Activated CD4-positive, alpha-beta T cell treated with anti-CD3 and anti-CD28 coated beads, Interleukin-2, amount 50 U/mL, for 48 hours (primary cell): ENCODE measurements at places on chromosomes 1 and 21.

DNA sequence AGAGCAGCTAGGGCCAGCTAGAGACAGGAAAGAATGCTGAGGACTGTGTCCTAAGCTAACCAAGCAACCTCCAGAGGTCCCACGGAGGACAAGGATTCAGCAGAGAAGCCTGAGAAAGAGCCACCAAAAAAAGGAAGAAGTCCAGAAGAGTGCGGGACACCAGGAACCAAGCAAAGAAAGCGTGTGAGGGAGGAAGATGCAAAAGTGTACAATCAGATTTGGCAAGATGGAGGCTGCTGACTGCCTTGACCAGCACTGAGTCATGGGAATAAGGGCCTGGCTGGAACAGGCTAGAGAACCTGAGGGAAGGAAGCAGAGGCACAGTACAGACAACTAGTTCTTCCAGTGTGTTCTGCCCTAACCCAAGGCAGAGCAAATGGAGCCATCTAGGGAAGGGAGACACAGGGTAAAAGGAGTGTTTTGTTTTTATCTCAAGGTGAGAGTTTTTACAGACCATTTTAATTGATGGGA is 18.5 kb downstream of the TP53BP2 start:
- no peak for DNase-seq

- no peak for DNase-seq
Measured at GRCh38 chr1:46254668-46255067, 7.1 kb downstream of the RAD54L start.

GRCh38 chr1:55456971-55457370 is 241.8 kb upstream of the USP24 start:
- no peak for DNase-seq

- DNase-seq = no peak
Measured at GRCh38 chr1:101220906-101221305, 15.9 kb upstream of the S1PR1 start.

DNA sequence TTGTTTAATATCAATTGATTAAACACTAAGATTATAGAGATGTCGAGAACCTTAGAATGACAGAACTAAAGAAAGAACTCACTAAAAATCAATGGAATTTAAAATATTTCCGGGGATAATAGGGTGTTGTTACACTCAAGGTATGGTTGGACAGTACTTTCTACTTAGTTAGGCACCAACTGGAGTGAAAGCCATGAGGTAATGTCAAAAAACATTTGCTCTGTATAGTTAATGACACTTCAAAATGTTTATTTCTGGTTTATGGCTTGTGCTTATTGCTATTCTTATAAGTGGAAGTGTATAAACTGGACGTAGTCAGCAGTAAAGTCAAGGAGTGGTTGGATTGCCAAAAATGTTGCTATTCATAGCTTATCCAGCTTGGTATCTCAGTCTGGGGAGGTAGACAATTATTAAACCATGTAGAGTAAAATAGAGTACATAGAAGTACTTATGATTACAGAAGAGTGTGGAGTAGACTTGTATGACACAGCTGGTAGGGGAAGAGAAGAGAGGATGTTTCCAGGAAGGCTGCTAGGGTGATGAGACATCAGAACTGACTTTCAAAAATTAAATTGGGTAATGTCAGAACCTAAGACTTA is 56.5 kb upstream of the BMP8A start:
- DNase-seq = no peak

- DNase-seq = no peak
Measured at GRCh38 chr1:91655912-91656449, 155.3 kb downstream of the CDC7 start.

DNA sequence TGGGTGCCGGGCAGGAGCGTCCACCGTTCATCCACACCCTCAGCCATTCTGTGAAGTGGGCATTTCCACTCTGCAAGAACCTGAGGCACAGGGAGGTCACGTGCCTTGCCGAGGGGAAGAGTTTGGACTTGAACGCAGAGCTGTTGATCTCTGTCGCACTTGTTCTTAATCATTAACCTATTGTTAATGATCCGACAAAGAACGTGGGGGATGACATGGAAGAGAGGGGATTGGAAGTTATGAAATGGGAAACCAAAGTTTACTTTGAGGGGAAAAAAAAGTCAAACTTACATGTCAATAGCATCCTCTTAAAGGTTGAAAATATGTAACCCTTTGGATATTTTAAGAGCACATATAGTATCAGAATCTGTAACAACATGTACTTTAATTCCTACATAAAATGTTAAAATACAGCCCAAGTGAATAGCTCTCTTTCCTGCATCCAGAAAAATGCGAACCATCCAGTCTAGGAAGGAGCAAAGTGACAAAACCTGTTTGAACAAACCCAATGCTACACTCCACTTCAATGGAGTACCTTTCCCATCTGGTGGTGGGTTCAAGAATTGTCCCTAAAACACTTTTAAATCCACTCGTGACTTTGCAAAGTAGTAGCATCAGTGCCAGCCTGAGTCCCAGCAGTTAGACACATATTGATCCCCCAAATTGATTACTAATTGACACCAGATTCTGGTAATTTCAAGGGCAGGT is 75.5 kb downstream of the SETD4 start:
- no peak for DNase-seq

DNA sequence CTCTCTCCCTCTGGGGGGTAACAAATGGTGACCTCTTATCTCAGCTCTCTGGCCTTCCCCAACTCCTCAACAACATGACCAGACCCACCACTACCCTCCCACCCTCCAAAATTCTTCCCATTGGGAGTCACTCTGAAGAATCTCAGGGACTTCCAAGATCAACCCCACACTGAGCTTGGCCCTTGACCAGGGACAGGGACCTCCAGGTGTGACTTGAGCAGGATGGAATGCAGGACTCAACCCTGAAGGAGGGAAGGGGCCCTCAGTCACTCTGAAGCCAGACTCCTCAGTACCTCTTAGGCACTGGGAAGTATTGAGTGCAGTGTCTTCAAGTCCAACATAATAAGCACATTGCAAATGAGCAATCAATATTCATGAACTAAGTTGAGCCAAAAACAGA is 1.9 kb downstream of the CASQ1 start:
- DNase-seq = no peak

GRCh38 chr1:154760469-154760933 is 109.6 kb downstream of the KCNN3 start:
- DNase-seq = peak; percentile 87

GRCh38 chr1:55584526-55585401 is 369.6 kb upstream of the USP24 start:
- no peak for DNase-seq

DNA sequence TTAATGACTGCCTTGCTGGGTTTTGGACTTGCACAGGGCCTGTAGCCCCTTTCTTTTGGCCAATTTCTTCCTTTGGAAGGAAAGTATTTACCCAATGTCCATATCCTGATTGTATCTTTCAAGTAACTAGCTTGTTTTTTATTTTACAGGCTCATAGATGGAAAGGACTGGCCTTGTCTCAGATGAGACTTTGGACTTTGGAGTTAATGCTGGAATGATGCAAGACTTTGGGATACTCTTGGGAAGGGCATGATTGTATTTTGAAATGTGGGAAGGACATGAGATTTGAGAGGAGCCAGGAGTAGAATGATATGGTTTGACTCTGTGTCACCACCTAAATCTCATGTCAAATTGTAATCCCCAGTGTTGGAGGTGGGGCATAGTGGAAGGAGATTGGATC is 140.1 kb downstream of the C1orf94 start:
- DNase-seq = no peak

- no peak for DNase-seq
Measured at GRCh38 chr1:209544098-209544497, 39.4 kb upstream of the CAMK1G start.

GRCh38 chr1:87794788-87795614 is 466.3 kb downstream of the LMO4 start:
- DNase-seq = no peak

DNA sequence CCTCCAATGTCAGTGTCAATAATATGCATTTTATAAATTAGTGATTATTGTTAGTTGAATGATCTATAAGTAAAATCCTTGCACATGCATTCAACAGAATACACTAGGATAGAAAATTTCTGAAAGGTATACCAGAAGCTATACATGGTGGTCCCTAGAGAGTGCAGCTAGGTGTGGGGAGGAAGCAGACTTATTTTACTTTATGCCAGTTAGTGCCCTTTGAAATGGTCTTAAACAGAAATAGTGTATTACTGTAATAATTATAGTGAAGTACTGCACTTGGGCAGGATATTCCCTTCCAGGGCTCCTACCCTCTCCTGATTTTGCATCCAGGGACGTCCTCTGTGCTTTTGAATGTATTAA is 23.2 kb upstream of the WDR26 start:
- DNase-seq = no peak

DNA sequence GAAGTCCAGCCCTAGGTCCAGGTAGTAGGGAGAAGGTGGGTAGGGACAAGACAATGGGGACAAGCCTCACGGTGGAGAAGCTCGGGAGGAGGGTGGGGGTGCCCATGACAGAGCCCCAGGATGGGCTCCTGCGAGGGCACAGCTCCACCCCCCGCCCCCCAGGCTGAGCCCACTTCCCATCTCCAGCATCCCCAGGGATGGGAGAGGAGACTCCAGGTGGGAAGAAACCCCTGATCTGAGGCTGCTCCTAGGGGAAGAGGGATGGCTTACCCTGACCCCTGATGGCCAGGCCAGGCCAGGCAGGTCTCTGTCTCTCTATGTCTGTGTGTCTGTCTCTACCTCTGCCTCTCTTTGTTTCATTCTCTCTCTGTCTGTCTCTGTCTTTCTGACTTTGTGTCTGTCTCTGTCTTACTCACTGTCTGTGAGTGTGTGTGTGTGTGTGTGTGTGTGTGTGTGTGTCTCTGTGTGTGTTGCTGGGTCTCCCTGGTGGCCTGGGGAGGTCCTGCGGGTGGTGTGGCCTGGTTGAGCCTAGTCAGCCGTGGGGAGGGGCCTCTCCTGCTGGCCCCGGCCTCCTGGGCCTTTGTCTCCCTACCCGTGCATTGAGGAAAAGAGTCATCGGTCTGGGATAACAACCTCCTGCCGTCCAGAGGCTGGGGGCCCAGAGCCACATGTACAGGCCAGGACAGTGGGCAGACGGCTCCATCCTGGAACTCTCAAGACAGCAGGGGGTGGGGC is 45.7 kb downstream of the WNT9A start:
- DNase-seq = no peak

GRCh38 chr1:39103328-39104157 is 77.4 kb downstream of the NDUFS5 start:
- no peak for DNase-seq

DNA sequence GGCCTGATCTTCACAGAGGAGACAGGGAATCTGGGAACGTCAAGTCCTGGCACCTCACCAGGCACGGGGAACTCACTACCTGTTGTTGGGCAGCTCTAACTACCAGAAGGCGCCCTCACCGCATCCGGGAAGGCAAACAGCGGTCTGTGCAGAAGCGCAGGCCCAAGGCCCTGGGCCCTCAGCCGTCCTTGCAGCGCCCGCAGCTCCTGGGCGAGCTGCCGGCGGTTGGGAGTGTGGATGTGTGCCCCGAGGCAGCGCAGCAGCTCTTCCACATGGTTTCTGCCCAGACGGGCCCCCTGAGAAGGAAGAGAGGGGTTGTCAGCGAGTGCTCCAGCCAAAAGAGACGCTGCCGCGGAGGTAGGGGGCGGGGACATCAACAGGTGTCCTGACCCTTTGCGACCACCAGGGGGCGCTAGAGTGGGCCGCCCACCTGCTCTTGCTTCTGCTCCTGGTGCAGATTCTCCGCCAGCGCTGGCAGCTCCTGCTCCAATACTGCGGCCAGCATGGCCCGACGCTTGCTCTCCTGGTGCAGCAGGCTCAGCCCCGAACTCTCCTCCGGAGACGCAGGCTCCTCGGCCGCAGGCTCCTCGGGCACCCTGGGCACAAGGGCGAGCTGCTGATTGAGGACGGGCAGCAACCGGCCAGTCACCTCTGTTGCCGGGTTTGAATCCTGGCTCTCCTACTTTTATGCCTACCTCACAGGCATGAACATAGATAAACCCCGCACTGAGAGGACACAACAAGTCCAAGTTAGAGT is 9.3 kb downstream of the MAP3K6 start:
- DNase-seq = peak; percentile 82

GRCh38 chr1:152448496-152448895 is 34.4 kb upstream of the CRNN start:
- no peak for DNase-seq

GRCh38 chr1:23995431-23995837 is 15.3 kb upstream of the SRSF10 start:
- DNase-seq = no peak

- DNase-seq = no peak
Measured at GRCh38 chr1:162172311-162173102, 103.0 kb downstream of the NOS1AP start.

- DNase-seq = no peak
Measured at GRCh38 chr1:5566924-5567323, 425.3 kb downstream of the NPHP4 start.

DNA sequence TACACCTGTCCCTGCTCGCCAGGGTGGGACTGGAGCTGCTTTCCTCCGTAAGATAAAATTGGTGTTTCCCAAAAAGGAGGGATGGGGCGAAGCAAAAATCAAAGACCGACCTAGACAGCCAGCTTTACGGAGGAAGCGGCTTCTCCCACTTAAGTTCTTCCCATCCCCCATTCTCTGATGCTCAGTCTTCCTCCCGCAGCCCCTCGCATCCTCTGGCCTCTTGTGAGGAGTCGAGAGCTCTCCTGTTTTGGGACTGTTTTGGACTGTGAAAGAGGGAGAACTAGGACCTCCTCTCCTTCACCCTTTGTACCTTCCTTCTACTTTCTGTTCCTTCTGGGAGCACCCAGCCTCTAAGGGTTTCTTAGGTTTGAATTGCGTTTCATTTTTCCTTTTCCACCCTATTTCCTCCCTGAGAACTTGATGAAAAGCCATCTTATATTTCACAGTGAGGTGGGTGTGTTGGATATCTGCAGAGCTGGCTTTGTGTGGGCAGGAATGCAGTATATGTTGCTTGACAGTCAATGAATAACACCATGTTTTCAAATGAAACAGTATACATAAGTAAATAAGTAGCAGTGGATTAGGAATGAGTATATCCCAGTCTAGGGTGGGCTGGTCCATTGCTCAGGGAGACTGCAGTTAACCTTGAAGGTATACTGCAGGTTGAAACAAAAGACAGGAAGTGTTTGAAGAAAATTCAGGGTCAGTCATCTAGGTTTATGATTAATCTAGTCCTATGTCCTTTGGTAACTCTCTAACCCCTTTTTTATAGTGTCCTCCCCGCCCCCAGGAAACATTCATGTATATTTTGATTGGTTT is 848 bp downstream of the CTTNBP2NL start:
- no peak for DNase-seq

DNA sequence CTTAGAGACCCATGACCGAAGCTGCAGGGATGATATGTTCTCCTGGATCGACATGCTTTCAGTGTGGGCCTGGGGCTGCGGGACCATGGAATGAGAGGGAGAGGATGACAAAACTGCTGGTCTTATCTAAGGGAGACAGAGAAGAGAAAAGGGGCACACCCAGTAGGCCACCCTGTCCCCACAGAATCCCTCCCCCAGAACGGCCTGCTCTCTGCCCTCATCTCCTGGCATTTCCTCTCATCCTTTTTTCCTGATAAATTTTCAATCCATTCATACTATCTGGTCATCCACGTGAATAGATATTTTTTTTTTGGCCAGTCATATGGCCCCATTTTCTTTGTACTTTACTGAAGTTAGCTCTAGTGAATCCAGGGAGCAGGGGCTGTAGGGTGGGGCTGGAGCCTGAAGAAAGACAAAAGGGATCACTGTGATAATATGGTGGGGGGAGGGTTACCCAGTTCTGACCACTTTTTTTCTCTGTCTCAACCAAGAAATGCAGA is at the start of gene PKLR:
TSS of gene PKLR (minus strand) at position 97 of the 500 bp plus-strand sequence. CDS start at position 54, 43 bp downstream.
- no peak for DNase-seq
